ENCODE measurements at places on chromosomes 5 and 9.

- no peak for DNase-seq
Observed at GRCh38 chr5:61926911-61927310, 379.1 kb upstream of the KIF2A start.

DNA sequence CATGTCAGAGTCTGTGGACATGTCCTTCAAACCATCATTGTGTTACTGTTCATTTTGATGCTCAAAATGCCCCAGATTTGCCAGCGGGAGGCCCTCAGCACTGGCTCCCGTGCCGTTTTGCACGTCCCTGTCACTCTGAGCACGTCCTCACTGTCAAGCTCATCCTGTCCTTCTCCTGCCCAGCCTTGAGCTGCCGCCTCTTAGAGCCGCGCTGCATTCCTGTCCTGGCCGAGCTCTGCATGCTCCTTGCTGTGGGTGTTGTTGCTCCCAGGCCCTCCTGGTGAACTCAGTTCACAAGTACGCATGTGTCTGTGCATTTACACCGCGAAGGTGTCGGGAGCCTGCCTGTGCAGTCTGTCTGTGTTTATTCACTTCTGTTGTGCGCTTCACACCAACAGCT lies 62.2 kb downstream of the WNK2 start:
- no peak for DNase-seq

DNA sequence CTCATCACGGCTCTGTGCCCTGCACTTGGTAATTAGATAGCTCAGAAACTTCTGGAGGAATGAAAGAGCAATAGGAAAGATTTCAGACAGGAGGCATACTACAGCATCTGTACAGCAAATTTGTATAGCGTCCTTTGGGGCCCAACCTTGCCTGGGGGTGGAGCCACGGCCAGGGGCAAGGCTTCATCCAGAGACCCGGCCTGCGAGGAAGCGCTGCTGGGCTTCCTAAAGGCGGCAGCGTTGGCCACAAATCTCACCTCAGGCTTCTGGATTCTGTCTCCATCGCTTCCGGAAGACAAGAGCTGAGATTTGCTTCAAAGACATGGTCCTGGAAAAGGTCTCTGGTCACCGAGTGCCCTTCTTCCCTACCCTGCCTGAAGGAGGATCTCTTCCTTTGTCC lies 12.2 kb upstream of the SPATA31D1 start:
- DNase-seq = no peak

DNA sequence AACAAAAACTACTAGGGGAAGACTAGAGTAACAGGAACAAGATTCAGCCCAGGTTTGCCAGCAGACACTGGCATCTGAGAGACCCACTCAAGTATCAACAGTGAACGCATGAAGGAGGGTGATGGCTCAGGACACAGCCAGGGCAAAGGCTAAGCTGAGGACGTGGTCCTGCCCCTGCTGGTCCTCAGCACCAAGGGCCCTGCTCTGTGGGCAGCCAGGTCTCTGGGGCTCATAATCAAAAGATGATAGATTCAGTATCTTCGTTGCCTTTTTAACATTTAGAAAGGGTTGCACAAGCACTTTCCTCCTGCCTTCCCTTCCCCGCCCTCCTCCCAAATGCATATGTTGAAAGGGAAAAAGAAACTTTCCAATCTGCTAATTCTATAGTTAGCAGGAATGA lies 31.5 kb downstream of the MACROH2A1 start:
- DNase-seq = no peak

- DNase-seq = peak; percentile 30
Observed at GRCh38 chr5:109907731-109908130, 218.0 kb downstream of the MAN2A1 start.

DNA sequence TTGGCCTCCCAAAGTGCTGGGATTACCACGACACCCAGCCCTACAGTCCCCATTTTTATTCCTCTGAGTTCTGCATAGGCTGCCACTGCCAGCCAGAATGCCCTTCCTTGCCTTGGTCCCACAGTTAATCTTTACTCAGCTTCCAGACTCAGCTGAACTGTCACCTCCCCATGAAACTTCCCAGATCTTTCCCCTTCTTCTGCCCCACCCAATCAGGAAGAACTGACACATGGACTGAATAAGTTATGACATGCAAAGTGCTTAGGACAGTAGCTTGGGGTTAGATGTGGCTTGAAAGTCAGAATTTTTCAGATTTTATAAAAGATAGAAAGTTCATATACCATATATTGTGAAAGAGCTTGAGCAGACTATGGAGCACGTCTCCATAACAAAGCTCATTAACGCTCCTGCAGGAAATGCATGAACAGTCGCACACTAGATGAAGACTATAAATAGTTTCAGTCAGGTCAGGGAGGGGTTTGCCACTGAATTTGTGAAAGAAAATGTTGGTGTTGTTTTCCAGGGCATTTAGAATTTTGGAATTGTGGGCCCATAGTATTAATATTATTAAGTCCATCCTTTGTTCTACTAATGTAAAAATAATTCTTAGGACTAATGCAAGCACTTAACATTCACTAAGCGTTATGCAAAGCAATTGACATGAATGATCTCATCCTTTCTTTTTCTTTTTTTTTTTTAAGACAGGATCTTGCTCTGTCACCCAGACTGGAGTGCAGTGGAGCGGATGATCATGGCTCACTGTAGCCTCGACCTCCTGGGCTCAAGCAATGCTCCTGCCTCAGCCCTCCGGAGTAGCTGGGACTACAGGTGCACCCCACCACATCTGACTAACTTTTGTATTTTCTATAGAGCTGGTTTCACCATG lies 36.1 kb upstream of the DENND1A start:
- no peak for DNase-seq

- no peak for DNase-seq
Observed at GRCh38 chr5:68628082-68628814, 412.7 kb downstream of the PIK3R1 start.

DNA sequence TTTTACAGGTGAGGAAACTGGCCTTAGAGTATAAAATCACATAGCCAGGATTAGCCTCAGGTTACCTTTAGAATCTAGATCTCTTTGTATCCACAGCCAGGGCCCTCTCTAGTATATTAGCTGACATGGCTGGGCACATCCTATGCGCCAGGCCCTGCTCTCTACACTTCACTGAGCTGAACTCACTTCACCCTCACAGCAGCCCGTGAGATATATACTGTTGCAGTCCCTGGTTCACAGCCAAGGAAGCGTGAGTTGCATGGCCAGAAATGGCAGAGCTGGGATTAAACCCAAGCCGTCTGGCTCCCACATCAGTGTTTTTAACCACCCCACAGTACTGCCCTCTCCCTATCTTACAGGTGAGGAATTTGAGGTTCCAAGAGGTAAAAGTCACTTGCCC lies 58.4 kb downstream of the DAB2IP start:
- DNase-seq = no peak

GRCh38 chr9:87547671-87548081 lies 50.0 kb downstream of the DAPK1 start:
- DNase-seq = no peak

DNA sequence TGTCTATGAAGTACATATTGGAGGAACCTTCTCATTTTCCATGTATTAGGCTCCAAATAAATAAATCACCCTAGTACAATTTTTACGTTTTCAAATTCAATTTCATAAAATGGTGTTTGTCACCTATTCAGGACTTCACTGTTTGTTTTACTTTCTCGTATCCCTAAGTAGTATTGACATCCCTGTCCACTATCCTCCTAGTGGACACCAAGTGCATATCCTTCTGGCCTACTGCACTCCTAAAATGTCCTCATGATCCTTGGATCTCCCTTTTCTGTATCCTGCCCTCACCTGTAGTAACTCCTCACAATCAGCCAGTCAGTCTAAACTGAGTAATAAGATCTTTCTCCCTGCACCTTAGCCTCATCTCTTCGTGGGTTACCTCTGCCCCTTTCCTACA lies 539.9 kb downstream of the DMRTA1 start:
- no peak for DNase-seq

- DNase-seq = no peak
Observed at GRCh38 chr9:94800424-94801117, 74.1 kb downstream of the AOPEP start.

GRCh38 chr5:120657104-120657503 lies 193.0 kb downstream of the PRR16 start:
- DNase-seq = no peak

DNA sequence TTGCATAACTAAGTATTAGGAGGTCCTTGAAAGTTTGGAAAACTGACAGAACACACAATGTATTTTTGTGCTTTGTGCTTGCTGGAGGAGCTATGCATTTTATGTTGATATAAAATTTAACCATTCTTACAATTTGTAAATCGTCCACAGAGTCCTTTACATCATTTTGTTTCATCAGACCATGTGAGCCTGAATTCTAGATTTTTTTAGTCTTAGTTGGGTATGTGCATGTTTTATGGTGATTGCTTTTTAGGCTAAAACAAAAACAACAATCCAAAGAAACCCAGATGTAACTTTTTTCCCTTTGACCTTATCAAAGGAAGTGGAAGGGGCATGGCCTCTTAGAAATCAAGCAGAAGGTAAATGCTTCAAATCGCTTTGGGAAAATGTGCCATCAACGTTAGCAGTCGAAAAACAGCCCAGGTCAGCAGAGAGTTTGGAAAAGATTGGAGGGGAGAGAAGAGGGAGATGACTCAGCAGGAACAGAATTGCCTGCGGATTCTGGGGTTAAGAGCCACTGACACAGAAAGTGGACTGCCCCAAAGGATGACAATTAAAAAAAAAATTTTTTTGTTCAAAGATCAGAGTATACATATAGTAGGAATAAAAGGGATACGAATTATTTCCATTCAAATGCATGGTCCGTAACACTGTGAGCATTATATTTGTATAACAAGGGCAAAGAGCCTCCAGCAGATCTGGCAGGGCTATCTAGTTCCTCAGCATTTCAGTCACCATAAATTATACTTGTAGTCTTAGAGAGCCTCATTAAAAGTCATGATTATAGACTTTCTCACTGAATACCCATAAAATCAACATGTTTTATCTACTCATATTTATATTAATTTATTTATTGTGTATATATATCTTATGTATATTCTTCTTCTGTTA lies 253.5 kb upstream of the HAPLN1 start:
- DNase-seq = no peak

GRCh38 chr5:59368951-59369350 lies 524.6 kb downstream of the PDE4D start:
- no peak for DNase-seq

DNA sequence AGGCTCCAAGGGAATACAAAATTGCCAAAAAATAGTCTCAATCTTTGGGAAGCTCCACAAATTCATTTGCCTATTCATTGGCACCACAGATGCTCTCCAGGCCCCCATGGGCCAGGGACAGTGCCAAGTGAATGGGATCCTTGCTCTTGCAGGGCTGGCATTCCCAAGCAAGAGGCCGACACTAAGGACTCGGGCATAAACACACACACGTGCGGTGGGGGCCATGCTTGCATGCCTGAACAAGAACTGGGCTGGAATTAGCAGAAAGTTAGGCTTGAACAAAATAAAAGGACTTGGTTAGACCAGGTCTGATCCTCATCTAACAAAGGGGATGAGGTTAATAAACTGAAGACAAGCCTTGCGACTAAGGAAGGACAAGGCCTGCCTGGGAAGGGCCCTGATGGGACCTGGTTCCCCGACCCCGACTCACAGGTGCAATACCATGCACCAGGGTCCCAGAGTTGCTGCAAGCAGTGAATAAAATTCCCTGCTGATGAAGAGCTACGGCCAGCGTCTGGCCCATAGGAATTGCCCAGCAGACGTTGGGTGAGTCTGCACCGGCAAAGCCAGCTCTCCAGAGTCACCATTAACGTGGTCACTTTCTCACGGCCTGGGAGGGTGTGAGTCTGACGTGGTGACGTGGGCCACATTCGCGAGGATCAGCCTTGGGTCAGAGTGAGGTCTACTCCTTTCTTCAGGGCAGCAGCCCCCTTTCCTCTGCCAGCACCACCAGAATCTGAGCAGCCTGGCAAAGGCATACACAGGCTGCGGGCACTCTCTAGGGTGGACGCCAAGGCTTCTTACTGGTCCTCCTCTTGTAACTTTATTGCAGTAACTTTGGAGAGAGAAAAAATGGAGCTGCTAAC lies 77.4 kb upstream of the FCN1 start:
- DNase-seq = no peak

DNA sequence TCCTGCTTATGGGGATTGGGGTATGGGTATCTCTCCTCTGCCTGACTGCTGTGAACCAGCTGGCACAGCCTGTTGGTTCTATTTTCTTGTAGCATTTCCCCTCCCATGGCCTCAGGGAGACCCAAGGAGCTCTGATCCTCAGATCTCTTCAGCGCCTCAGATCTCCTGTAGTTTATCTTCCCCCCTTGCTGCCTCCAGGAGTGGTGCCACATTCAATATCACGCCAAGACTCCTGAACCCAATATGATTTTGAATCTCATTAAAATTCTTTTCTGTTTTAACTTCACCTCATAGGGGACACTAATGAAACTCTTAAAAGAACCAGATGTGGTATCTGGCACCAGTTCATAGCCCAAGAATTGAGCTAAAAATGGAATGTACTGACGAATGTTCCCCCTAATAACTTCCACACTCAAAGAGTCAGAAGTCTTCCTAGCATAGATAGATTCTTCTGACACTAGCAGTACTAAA lies 59.6 kb upstream of the LIFR start:
- DNase-seq = no peak

- DNase-seq = no peak
Observed at GRCh38 chr5:14415024-14415697, 166.4 kb upstream of the OTULINL start.

DNA sequence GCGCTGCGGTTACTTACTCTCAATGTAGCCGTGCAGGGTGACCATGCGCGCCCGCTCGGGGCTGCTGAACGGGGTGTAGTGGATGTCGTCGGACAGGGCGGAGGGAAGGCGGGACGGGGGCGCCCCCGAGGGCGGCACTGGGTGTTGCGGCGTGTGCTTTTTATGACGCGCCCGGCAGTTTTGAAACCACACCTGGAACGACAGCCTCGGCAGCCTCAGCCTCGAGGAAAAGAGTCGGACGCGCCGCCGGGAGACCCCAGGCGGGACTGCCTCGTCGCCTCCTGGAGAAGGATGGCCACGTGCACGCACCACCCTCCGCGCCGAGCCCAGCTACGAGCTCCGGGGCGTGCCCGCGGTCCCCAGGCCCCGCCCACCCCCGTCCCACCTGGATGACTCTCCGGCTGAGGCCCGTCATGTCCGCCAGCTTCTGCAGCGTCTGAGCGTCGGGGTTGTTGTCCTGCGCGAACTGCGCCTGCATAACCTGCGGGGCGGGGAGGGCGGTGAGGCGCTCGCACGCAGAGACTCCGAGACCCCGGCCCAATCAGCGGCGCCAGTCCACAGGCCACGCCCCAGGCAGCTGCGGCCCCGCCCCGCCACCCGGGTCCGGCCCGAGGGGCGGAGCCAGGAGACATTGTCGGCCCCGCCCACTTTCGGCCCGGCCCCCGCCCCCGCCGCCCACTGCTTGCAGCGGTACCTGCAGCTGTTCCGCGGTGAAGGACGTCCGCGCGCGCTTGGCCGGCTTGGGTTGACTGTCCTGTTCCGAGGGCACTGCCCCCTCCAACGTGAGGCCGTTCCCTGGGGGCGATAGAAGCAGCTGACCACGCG lies 15.0 kb downstream of the LHX6 start:
- DNase-seq = peak; percentile 12

- no peak for DNase-seq
Observed at GRCh38 chr9:110626101-110626829, 42.3 kb upstream of the MUSK start.

GRCh38 chr9:108166519-108166918 lies 677.0 kb upstream of the KLF4 start:
- no peak for DNase-seq

GRCh38 chr9:100350188-100350587 lies 2.6 kb downstream of the TEX10 start:
- no peak for DNase-seq

Data from kidney glomerular epithelial cell (primary cell).